ENCODE measurements at places on chromosomes 16 and 17.

DNA sequence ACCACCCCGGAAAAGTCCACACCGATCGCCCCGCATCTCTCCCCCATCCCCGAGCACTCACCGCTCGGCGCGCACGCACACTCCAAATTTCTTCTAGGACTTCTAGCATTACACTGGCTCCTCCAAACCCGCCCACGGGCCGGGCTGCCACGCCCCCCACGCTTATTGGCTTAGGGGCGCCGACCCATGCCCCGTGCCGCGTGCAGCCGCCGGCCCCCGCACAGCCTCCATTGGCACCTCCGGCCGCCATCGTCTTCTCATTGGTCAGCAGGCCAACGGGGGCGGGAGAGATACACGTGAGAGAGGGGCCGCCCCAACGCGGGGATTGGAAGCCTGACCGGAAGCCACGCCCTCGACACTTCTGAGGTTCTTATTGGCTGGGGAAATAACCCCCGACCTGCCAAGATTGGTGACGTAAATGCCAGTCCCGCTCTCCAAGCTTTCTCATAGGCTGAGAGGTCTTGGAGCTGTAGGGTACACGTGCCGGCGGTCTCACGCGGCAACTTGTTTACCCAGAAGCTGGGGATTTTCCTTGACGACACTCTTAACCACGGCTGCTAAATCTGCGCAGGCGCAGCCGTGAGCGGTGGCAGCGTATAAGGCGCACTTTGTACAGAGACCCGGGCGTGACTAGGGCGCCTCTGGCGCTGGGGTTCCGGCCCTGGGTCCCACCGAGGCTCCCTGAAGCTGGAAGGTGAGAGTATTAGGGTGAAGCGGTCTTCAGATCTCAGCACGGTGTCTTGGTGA is 4.2 kb upstream of the PER1 start:
- DNase-seq: peak; percentile 100

DNA sequence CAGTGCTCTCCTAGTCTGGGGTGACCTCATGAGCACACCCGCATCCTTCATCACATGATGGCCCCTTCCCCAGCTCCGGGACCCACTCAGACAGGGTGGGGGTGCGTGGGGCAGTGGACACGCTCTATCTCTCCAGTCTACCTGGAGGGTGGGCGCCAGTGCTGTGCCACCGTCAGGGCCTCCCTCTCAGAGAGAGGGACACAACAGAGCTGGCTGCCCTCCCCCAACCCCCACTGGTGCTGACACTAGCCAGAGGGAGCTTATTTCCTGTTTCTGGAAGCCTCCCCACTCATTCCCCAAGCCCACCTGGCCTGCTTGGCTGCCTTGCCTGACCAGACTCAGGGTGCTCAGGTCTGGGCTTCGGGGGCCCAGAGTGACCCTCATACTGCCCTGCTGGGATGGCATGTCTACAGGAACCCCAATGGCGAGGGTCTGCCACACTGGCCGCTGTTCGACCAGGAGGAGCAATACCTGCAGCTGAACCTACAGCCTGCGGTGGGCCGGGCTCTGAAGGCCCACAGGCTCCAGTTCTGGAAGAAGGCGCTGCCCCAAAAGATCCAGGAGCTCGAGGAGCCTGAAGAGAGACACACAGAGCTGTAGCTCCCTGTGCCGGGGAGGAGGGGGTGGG is 8.2 kb downstream of the CES2 start:
- DNase-seq: no peak

GRCh38 chr17:29585080-29585751 is 4.2 kb downstream of the GIT1 start:
- no peak for DNase-seq

- no peak for DNase-seq
These were observed 101.8 kb downstream of the PARN start for GRCh38 chr16:14528306-14528705.

DNA sequence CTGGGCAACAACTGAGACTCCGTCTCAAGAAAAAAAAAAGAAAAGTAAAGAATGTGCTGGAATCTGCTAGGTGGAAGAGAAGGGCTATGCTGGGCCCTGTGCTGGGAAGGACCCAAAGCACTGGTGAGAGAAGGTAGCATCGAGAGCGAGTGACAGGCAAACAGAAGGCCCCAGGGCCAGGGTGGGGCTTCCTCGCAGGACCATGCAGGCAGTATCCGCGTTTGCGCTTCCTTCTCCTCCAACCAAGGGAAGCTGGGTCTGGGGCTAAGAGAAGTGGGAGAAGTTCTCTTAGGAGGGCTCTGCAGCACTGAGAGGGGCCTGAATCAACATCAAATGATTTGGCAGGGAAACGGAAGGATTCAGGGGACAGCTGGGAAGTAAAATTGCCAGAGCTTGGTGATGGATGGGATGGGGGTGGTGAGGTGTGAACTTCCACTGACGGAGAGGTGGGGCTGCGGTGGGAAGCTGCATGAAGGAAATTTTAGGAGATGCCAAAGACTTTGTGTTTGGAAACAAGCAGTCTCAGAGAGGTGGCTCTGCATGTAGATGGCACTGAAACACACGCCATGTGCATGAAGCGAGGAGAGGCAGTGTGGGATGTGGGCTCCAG is 5.2 kb upstream of the ECI1 start:
- DNase-seq: no peak

DNA sequence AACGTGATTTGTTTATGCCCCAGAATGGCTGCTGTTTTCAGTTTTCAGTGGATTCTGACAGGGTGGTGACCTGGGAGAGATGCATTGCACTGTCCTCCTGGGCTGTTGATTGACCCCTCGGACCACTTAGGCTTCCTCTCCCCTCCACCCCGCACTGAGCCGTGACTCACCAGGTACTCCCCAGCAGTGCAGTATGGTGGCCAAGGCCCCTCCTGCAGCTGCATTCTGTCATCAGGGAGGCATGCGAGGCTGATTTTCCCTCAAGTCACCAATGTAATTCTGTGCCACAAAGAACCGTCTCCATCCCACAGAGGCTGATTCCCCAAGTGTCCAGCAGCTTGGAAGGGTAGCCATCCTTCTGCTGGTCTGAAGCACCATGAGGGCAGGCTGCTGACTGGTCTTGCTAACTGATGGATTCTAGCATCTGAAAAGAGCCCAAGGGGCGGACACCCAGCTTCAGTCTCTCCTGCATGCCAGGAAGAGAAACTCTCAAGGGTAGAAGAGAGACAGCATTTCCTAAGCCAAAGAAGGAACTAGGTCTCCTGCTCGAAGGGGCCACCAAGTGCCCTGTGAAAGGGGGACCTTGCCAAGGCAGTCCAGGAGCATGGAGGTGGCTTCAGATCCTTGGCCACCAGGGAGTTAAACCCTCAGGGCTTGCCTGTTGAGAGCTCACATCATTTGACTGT is 148.1 kb downstream of the SOCS1 start:
- DNase-seq: no peak

GRCh38 chr17:7806587-7806986 is 27.4 kb upstream of the KDM6B start:
- no peak for DNase-seq

DNA sequence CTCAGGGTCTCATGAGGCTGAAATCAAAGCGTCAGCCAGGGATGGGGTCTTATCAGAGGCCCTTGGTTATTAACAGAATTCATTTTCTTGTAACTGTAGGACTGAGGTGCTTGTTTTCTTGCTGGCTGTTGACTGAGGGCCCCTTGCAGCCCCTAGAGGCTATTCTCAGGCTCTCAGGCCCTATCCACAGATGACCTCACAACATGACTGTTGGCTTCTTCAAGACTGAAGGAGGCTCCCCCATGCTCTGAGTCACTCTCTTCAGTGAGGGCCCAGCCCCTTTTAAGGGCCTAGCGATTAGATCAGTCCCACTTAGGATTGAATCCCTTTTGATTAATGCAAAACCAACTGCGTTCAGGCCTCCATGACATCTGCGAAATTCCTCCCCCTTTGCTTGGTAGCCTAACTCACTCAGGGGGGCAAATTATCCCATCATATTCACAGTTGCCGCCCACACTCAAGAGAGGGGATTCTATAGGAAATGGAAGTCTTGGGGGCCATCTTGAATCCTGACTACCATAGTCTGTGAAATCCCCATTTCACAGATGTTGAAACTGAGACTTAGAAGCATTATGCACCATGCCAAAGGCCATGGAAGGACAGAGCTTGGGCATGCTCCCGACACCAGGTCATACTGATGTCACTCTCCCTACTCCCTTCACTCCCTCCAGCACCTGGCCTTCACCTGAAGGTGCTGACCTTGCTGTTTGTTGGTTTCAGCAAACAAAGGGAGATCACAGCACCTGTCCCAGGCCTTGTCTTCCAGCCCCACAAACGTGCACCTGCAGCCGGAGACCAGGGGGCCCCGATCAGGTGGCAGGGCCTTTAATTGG is 592.3 kb downstream of the MAF start:
- DNase-seq: no peak

- no peak for DNase-seq
These were observed 151.3 kb upstream of the CNTNAP4 start for GRCh38 chr16:76125871-76126270.

GRCh38 chr17:9239793-9240658 is 218.7 kb downstream of the NTN1 start:
- DNase-seq: no peak

DNA sequence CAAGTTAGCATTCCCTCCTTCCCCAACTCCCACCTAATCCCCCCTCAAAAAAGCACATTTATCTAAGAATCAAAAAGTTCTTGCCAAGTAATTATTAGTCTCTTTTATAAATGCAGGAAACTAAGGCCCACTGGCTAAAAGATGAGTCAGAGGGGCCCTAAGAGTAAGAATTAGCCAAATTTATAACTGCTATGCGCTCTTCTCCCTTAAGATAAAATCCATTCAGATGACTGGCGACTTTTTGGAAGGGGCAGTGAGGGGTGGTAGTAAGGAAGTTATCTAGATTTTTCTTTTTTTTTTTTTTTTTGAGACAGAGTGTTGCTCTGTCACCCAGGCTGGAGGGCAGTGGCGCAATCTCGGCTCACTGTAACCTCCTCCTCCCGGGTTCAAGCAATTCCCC is 17.1 kb downstream of the ZNF652 start:
- DNase-seq: no peak

- DNase-seq: no peak
These were observed 10.6 kb upstream of the SLC38A8 start for GRCh38 chr16:84053237-84053636.

GRCh38 chr16:59463776-59464175 is 729.7 kb upstream of the GOT2 start:
- DNase-seq: no peak

DNA sequence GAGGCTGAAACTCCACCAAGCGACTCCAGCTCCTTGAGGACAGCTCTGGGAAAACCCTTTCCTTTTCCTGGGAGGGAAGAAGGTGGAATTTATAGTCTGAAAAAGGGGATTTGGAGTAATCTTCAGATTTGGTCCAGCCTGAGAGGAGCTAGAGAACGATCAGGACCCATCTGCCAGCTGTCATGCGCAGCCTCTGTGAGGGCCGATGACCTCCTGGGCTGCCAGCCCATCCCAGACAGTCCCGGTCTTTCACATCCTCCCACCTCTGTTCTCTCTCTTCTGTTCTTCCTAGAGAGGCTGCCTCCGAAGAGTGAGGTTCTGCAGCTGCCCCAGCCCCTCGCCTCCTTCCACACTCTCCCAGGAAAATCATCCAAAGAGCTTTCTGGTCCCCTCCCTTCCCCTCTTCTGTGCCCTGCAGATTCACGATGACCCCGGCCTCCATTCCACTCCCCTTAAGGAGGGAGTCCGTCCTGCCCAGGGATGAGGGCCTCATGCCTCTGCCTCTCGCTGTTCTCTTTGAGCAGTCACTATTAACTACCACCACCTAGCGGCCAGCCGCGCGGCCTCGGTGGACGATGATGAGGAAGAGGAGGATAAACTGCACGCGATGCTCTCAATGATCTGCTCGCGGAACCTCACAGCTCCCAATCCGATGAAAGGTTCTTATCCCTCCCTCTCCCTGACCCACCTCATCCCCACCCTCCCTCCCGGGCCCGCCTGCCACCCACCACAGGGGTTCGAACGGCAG is 29.6 kb downstream of the SGSM2 start:
- no peak for DNase-seq

DNA sequence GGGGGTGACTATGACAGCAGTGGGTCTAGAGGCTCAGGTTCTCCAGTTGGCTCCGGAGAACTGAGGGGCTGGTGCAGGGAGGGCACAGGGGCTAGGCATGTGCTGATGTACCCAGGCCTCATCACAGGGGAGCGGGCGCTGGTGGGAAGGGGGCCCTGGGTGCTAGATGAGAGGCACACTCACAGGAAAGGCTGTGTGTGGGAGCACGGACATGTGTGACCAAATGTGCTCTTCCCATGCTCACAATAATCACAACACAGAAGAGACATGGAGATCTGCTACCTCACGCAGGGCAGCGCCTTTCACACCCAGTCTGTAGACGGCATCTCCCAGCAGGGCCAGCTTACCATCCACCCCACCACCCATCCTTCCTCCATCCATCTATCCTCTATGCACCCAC is 17.4 kb upstream of the RASD1 start:
- DNase-seq: no peak

DNA sequence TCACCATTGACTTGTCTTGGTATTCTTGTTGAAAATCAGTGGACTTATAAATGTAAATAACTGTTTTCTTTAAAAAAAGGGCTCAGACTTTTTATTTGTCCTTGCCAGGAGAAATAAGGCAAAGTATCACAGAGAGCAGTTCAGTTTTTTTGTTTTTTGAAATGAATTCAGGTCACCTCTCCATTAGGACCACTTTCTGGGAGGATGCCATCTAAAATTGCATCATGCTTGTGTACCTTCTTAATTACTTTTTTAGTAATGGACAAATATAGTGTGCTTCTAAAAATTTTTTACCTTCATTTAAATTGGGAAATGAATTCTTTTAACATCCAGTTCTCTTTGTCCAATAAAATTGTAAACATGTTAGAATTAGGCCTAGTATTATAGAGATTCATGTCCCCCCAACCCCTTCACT is 210.0 kb downstream of the BCAS3 start:
- no peak for DNase-seq

DNA sequence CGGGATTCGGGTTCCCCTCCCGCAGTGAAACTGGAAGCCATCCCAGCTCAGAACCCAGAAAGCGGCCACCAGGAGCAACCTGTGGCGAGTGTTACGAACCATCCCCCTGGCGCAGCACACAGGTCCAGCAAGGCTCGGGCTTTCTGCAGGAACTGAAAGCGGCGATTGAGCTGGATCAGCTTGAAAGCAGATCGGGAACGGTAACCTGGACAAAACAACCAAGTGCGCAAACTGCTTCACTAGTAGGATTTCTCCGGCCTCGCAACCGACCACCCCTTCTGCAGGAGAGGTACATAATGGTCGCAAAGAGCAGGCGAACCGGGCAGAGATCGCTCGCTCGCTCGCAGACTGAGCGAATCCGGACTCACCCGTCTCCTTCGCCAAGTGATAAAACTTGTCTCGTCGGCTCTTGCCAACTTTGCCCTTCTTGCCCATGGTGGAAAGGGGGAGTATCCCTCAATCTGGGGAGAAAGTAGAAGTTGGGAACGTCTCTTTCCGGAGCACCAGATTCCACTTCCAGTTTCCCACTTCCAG is 696 bp upstream of the PSMC5 start:
- no peak for DNase-seq

GRCh38 chr16:4800290-4801041 is 2.0 kb downstream of the ROGDI start:
- DNase-seq: no peak
